GOT3 (cell line): ENCODE measurements at places on chromosomes 3 and 15.

- no peak for DNase-seq
These were observed 55.3 kb upstream of the VGLL4 start for GRCh38 chr3:11699083-11699427.

- DNase-seq: no peak
These were observed 234.1 kb upstream of the FEZF2 start for GRCh38 chr3:62607287-62608029.

GRCh38 chr3:154904328-154904727 is 175.8 kb upstream of the MME start:
- no peak for DNase-seq

DNA sequence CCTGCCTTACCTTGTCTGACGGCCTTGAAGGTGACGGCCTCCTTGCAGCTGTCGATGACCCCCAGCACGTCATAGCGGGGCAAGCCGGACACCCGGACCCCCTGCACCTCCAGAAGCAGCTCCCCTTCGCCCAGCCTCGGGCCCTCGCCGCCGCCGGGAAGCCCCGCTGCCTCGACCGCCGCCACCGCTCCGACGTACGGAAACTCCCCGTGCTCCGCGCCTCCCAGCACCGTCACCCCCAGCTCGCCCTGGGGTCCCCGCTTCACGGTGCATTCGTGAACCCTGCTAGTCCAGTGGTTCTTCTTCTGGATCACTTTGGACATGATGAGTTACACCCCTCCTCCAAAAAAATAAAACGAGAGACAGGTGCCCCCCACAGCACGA is 740 bp downstream of the MAGI1 start:
- no peak for DNase-seq

GRCh38 chr3:151875759-151876158 is 2.3 kb downstream of the SUCNR1 start:
- no peak for DNase-seq

GRCh38 chr3:76177610-76178009 is 392.3 kb upstream of the ZNF717 start:
- no peak for DNase-seq

DNA sequence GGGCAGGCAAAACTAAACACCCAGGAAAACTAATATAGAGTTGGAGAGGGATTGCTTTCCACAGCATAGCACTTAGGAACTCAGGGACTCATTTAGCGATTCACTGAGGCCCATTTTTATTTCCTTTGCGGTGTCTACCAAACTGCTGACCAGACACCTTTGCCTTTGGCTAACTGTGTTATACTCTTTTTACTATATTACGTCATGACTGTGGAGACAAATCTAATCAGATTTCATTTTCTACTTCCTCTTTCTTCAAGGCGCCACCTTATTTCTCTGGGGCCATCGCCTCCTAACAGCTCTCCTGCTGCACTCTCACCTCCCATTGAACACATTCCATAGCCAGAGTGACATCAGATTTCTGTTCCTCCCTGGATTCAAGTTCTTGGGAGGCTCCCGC is 215.7 kb upstream of the WNT5A start:
- no peak for DNase-seq

DNA sequence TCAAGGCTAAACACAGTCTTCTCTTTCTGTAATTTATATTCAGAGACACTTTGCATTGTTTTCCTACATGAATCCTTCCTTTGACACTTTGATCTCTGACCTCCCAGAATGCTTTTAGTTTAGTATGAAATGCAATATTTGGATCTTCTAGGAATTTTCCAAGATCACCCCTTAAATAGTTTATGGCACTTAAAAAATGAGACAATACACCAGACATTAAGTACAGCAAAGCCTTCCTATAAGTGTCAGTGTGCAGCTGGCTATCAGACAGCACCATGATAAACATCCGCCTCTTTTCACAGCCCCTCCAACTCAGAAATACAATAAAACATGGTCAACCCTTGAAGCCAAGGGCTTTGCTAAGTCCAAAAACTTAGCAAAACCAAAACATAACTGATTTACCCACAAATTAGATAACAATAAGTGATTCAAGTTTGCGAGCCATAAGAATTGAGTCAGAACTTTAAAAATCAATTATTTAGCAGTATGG is 304.4 kb upstream of the LRRFIP2 start:
- DNase-seq: no peak

GRCh38 chr3:19816631-19817030 is 117.4 kb downstream of the EFHB start:
- no peak for DNase-seq

DNA sequence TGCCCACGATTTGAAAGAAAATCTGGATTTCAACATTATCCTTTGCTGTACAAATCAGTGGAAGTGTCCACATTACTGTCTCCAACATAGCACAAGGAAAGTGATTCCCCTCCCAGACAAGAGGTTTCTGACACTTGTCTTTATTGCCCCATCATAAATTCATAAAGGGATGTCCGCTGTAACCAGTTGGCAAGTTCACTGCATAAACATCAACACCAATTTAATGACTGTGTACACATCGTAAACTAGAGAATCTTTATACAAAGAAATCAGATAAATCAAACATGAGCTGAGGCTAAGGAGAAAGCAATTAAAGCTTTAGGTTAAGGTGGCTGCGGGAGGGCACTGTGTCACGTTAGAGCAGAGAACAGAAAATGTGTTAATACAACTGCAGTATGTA is 129.8 kb downstream of the MEIS2 start:
- no peak for DNase-seq

- DNase-seq: no peak
These were observed 504.2 kb upstream of the PROK2 start for GRCh38 chr3:72288955-72289691.

GRCh38 chr3:178585454-178585853 is 49.2 kb downstream of the KCNMB2 start:
- DNase-seq: no peak
